ENCODE measurements at places on chromosomes 4 and X.

DNA sequence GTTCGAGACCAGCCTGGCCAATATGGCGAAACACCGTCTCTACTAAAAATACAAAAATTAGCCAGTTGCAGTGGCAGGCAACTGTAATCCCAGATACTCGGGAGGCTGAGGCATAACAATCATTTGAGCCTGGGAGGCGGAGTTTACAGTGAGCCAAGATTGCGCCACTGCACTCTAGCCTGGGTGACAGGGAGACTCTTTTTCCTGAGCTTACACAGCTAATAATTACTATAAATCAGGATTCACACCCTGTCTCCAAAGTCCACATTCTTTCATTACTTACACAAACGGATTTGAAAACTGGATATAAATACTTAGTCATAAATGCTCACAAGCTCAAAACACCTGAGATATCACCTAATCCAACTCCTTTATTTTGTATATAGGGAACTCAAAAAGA is 151.6 kb downstream of the LRBA start:
- DNase-seq, result no peak

DNA sequence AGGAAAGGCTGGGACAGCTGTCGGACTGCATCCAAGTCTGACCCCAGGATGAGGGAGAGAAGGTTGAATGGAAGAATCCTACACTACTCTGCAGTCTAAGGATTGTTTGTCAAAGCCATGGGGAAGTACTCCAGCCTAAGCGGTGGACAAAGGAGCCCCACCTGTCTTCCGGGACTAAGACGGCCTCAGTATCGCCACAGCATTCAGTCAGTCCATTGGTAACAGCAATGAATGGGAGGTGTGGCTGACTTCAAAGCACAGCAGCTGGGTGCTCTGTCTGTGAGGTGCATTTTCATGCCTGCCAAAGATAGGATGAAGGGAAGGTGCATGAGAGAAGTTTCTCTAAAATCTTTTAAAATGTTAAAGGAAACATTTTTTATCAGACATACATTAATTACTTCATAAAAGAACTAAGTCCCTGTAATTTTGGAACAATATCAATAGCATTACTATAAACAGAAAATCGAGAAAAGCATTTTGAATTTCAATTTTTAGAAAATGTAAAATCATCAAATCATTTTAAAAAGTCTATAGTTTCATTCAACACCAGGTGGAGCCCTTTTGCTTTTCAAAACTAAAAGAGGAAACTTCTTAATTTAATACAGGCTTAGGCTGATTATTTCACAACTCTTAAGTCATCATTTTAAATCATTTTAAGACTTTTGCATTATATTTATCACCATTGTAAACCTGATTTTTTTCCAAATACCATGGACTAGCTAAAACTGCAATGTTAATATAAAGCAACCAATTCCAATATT is 27.6 kb upstream of the INTU start:
- peak; percentile 17 for DNase-seq

DNA sequence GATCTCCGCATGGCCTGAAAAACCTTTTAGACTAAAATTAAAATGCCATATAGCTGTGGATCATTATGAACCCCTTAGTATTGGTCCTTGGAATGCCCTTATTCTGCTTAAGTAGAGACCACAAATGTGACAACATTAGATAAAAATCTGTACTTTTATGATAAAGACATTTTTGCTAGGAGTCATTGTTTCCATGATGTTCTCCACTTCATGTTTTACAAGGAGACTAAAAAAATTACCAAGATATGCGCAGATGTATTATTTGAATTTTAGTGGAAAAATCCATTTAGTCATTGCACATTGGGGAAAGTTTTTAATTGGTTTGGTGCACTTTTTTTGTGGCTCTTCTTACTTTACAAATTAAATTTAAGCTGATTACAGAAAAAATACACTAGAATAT is 85.1 kb upstream of the HPRT1 start:
- no peak for DNase-seq

GRCh38 chr4:174036576-174036975 is 246.9 kb downstream of the FBXO8 start:
- no peak for DNase-seq

- DNase-seq, result no peak
Observed at GRCh38 chrX:31201503-31201902, 129.7 kb upstream of the FTHL17 start.

GRCh38 chr4:80096175-80096850 is 23.3 kb upstream of the ANTXR2 start:
- no peak for DNase-seq

- no peak for DNase-seq
Observed at GRCh38 chrX:108558217-108558616, 118.6 kb downstream of the COL4A5 start.
